Amniotic epithelial cell (primary cell): ENCODE measurements at places on chromosomes 11 and 22.

GRCh38 chr11:41301023-41301422 is 158.4 kb downstream of the LRRC4C start:
- peak; percentile 0 for DNase-seq

- DNase-seq: no peak
These were observed 440 bp upstream of the TIMP3 start for GRCh38 chr22:32800994-32801536.

DNA sequence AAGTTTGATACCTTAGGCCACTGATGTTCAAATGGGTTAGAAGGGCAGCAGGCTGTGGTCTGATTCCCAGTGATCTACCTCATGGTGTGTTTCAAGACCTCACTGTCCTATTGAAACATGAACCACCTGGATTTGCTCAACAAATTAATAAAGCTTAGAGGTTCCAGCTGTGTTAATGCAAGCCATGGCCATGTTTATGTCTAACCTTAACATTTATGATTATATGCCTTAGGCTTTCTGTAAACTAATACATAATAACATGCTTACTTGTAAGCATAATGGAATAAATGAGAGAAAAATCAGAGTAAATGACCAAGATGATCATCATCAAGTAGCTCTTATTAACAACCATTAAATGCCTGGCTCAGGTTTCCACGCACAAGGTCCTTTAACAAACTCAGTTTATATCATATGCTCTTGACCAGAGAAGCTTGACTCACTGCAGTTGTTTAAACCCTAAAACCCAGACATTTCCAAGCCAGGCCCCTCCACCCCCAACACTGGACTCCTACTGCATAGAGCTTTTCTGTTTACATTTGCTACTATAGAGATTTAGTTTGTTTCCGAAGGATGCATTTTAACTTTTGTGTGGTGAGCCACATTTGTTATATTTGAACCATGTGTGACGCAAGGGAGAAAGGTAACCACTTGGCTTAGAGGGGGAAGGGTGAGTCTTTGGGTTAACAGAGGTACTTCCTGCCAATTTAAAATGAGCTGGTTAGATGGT is 43.7 kb downstream of the KREMEN1 start:
- DNase-seq: no peak

- DNase-seq: peak; percentile 80
These were observed 34.3 kb upstream of the CSTF3 start for GRCh38 chr11:33195462-33196173.

GRCh38 chr11:64542172-64543125 is 48.6 kb upstream of the SLC22A12 start:
- no peak for DNase-seq

DNA sequence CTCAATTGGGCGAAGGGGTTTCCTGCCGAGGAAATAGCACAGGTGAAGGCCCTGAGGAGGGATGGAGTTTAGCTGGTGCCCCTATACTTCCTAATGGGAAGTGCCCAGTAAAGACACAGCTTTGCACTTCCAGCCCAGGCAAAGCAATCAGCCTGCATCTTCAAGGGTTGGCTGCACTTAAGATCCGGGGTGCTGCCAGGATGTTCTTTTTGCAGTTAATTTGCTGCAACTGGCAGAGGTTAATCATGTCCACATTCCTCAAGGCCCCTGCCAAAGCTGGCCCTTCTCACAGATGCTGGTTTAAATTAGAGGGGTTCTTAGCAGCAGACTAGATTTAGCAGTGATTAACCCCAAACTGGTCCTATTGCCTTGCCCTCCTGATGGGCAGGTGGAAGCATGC is 137.7 kb upstream of the NAV2 start:
- no peak for DNase-seq

DNA sequence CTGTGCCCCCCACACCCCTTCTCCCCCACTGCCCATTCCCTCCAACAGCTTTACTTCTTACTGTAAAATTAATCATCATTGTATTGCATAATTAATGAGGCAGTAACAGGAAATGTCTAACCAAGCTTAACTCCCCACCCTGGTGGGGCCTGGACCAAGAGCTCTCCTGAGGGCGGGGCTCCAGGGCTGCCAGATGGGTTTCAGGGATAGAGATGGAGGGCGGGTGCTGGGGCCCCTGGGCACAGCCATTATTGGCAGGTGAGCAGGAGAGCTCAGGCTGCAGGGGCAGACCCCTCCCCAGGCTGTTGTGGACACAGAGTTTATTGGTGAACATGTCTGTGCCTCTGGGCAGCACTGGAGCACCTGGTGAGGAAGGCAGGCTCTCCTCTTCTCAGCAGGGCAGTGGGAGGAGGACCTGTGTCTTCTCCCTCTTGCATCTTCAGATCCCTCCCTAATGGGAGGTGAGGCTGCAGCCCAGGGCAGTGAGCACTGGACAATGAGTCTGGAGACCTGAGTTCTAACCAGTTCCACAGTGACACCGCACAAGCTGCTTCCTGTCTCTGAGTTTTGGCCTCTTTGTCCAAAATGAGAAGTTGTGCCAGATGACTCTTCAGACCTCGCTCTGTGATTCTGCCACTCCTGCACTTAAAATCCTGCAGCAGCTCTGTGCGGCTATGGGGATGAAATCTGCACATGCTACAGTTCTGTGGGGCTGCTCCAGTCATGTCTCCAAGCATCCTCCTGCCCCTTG is 233.3 kb downstream of the CEP164 start:
- no peak for DNase-seq

- no peak for DNase-seq
These were observed 95.9 kb downstream of the CADM1 start for GRCh38 chr11:115408036-115408921.

DNA sequence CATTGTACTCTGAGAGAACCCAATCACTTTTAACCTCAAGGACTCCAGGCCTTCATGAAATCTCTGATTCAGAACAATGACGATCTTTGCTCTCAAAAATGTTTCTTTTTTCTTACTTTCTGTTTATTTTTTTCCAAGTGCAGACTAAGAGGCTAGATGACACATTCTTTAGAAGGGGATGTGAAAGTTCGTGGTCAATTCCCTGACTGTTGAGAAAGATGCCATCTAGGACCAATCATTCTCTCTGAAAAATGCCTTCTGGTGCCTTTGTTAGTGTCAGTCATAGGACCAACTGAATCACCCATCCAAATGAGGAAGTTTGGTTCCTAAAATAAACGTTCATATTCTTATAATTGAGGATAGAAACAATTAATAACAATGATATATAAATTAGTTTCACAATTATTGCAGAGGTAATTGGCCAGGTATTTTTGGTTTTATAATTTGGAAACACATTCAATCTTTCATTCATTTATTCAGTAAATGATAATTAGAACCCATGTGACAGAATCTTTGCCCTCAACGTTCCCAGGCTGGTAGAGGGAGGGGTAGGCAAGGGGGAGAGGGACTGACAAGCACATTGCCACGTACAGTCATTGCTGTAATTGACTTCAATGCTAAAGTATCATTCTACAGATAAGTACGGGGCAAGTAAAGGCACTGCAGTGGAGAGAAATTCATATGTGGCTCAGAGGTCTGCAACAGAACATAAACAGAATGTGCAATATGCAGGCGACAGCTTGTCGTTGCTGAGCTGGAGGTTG is 333.4 kb upstream of the MPPED2 start:
- DNase-seq: peak; percentile 1

GRCh38 chr22:48661984-48662383 is 1165.7 kb downstream of the BRD1 start:
- DNase-seq: no peak

- DNase-seq: no peak
These were observed 9.7 kb downstream of the CRYBB1 start for GRCh38 chr22:26608129-26608528.

DNA sequence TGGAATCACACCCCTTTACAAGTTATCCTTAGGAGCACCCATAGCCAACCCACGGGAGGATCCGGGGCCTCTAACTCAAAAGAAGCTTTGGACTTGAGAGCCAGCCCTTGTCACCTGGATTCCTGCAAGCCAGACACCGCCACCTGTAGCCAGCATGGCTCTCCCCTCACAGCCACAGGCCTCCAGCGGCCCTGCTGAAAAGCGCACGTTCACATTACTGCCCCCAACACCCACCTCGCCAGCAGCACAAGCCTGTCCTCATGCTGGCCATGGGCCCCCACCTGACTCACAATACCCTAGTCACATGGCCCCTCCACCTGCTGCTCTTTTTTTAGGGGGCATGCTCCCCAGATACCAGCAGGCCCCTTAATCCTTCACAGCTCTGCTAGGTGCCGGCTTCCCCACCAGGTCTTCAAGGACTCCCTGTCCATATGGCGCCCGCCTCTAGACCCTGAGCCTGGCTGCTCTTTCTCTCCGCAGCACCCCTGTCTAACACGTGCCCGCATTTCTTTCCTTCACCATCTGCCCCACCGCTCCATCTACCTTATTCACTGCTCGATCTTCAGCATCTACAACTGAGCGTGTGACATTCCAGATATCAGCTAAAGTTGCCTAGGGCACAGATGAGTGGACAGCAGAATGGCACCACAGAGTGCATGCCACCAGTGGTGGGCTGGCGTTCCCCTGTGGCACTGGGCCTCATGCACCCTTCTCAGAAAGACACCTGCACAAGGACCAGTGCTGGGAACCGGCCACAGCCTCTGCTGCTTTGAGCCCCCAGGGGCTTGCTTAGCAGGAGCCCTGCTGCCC is 6.6 kb downstream of the CARS1 start:
- DNase-seq: no peak

GRCh38 chr22:42328130-42328783 is 57.8 kb upstream of the TCF20 start:
- DNase-seq: no peak

- DNase-seq: no peak
These were observed 111.2 kb upstream of the FGF3 start for GRCh38 chr11:69930081-69931059.

DNA sequence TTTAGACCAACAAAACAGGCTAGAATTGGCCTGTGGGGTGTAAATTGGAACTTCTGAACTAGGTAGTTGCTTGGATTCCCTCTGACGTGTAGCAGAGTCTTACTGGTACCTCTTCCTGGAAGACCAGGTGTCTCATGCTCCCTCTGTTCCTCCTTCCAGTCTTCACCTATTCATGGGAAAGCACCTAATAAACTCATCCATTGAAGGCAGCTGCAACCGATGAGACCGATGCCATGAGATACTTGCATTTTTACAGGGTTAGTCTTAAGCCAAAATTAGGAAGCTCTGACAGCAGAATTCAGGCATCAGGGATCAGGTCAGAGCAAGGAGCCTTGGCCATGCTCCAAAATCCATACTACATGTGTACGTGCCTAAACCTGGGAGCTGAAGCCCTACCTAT is 13.2 kb upstream of the HEPHL1 start:
- no peak for DNase-seq

GRCh38 chr11:65419460-65419771 is 3.2 kb upstream of the NEAT1 start:
- no peak for DNase-seq

- peak; percentile 10 for DNase-seq
These were observed 91.5 kb downstream of the RTL6 start for GRCh38 chr22:44406341-44407170.

DNA sequence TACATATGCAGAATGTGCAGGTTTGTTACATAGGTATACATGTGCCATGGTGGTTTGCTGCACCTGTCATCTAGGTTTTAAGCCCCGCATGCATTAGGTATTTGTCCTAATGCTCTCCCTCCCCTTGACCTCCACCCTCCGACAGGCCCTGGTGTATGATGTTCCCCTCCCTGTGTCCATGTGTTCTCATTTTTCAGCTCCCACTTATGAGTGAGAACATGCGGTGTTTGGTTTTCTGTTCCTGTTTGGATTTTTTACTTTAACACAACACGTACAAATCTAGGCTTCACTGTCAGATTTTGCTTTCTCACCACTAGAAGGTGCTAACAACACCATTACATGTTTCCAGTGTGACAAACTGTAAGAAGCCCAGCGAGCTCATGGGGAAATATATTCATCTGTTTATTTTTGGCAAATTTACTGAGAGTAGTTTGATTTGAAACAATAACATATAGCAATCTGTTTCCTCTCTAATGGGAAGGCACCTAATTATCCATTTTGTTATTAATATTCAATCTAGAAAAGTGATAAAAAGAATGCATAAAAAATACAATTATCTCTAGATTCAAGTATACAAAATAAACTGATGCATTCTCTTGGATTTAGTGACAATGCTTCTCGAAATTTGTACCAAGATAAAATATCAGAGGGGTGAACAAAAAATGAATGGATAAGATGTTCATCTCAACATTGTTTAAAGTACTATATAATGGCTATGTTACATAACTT is 23.2 kb upstream of the BIRC3 start:
- peak; percentile 54 for DNase-seq

- DNase-seq: no peak
These were observed 186.3 kb downstream of the CTTN start for GRCh38 chr11:70584498-70585235.

DNA sequence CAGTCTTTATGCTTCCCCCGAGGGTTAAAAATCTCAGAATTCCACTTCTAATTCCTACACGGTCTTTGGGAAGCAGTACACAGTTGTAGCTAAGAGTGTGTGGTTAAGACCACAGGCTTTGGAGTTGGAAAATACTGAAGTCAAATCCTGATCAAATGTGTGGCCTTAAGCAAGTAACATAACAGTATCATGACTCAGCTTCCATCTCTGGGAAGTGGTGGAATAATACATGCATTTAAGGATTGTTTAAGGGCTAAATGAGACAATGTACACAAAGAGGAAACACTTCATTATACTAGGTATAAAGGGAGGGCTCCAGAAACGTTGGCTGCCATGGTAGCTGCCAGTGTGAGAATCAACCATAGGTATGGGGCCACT is 71.5 kb downstream of the FAT3 start:
- DNase-seq: peak; percentile 66

DNA sequence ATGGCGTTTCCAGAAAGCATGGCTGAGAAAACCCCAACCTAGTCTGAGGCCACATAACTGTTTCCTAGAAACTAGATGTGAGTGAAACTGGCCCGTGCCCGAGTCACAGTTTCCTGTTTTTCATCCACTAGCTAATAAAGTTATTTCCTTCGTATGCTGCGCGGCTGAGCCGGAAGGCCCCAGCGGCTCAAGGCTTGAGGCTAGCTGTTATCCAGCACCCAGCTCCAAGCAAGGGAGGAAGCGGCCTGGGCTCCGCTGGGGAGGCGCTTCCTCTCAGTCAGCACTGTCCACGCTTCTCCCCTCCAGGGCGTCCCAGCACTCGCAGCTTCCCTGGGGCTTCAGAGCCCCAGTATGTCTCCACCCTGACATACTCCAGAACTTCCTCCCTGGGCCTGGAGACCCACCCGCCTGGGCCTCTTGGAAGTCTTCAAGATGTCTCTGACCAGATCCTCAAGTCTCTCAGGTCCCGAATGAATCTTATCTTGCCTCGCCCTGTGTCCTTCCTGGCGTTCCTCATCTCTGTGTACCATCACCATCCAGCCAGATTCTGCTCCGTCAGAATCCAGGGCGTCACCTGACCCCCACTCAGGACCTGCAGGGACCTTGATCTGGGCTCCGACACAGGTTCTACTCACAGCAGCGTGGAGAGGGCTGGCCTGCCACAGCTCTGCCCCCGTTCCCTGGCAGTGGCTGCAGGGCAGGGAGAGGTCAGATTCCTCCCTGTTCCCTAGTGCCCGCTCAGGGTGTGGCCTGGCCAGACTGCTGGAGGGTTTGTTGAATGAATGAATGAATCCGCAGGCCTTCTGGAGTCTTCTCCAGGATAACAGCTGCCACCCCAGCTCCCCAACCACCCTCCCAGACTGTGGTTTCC is 81.9 kb downstream of the LRRC32 start:
- peak; percentile 62 for DNase-seq

GRCh38 chr22:32969502-32969901 is 88.7 kb downstream of the SYN3 start:
- no peak for DNase-seq
